ENCODE measurements at places on chromosomes 12 and 14.

GRCh38 chr14:78425330-78425729, 255.2 kb downstream of the NRXN3 start:
- no peak for DNase-seq

DNA sequence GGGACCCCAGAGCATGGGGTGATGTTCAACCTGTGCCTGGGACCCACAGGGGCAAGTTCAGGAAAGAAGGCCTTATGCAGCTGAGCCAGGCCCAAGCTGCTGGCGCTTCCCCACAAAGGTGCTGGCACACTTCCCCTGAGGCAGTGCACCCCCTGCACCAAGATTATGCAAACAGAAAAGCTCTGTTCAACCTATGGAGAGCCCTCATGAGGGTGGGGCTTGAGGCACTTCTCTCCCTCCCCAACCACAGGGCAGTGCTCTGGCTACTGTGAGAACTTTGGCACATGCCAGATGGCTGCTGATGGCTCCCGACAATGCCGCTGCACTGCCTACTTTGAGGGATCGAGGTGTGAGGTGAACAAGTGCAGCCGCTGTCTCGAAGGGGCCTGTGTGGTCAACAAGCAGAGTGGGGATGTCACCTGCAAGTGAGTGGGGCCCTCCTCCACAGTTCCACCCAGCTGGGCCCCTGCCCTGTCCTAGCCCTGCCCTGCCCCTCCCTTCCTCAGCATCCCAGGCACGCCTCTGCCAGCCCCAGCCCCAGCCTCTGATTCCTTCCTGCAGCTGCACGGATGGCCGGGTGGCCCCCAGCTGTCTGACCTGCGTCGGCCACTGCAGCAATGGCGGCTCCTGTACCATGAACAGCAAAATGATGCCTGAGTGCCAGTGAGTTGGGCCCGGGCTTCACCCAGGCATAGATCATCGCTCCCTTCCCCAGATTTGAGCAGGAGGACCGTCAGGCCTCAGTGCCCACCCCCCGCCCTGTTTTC, 5.5 kb upstream of the NXPH4 start:
- no peak for DNase-seq

DNA sequence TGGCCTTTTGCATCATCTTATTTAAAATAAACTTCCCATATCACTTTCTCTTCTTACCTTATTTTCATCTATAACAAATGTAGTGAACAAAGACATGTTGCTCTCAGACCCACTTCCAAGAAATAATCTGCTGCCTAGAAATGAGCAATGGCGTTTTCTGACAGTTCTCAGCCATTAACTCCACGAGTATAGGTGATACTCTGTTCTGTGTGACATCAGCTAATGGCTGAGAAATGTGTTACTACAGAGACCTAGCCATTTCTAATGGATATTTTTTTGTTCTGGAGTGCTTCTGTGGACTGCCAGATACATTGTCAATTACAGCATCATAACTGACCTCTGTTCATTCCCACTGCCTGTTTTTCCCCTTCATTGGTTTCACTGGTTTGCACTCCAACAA, 67.8 kb downstream of the CCDC59 start:
- no peak for DNase-seq

DNA sequence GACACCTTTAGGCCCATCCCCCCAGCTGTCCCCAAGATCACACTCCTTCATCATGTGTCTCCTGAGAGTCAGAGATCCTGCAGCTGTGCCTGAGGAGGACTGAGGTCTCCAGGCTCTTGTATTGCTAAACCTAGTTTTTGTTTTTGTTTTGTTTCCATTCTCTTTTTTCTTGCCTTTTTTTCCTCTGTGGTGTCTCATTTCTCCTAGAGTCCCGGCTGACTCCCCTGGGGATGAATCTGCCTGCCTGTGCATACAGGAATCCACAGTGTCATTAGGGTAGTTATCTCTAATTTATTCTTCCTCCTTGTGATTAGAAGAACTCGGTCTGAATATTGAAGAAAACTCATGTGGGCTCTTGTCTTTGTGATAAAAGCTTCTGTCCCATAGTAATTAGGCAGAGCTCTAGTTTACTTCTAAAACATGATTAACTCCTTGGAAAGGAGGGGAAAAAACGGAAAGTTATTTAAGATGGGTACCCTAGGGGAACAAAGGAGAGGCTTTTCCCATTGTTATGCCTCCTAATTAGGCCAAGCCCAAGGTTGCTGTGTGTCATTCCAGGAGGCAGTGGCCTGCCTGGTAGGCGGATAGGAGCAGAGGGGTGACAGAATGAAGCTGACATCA, 343.2 kb downstream of the ZFP36L1 start:
- no peak for DNase-seq

- no peak for DNase-seq
Observed at GRCh38 chr12:62466018-62466593, 520 bp upstream of the MON2 start.

DNA sequence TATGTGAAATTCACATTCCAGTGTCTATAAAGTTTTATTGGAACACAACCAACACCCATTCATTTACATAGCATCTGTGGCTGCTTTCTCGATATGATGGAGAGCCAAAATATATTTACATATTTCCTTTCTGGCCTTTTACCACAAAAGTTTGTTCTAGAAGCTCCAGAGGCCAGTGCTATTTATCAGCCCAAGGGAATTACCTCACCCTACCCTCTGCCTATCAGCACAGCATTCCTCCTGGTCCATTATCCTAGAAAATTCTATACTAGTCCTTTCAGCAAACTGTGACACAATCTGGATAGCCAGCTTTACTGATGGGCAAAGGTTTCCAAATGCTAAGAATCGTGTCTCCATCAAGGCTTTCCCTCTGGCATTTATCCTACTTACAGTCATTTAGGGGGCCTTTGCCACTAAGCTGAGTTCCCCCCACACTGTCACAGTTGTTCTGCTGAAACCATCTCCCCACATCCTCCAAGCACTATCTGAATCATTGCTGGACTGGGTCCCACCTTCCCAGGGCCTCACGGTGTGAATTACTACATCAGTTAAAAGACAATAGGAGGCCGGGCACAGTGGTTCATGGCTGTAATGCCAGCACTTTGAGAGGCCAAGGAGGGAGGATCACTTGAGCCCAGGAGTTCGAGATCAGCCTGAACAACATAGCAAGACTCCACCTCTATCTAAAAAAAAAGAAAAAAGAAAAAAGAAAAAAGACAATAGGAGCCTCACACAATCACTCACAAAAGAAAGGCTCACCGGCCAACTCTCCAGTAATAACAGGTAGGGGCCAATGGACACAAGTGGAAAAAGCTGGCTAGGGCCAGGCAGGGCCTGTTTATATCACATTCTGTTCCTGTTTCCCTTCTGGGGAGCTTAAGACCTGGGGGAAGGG, 12.1 kb downstream of the SYNE3 start:
- no peak for DNase-seq

DNA sequence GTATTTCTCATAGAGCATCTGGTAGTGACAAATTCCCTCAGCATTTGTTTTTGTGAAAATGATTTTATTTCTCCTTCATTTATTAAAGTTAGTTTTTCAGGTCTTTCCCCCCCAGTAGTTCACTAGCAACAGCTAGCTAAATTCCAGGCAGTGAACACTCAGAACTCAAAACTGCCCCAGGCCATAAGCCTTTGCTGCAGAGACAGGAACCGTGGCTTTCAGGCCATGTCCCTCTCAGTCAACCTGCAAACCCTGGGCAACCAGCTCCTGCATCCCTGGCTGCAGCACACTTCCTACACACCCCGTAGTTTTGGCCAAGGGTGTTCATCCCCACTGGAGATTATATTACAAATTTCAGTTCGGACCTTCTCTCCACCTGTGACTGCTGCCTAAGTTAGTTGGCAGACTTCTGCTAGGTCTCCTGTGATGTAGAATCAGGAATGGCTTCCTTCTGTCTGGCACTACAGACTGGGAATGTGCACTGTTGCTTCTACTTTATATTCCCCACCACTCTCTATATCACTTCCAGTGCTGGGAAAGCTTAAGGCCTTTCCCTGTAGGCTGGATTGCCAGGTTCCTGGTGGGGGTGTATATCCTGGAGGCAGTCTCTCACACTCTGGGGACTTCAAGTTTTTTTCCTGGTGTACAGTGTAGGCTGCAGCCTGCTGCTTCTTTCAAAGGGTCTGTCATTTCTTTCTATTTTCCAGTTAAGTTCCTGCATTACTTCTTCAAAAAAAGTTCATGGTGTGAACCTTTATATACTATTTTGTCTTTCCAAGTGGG, 924.4 kb upstream of the LRFN5 start:
- no peak for DNase-seq

- no peak for DNase-seq
Observed at GRCh38 chr12:63220921-63221320, 69.9 kb upstream of the AVPR1A start.

DNA sequence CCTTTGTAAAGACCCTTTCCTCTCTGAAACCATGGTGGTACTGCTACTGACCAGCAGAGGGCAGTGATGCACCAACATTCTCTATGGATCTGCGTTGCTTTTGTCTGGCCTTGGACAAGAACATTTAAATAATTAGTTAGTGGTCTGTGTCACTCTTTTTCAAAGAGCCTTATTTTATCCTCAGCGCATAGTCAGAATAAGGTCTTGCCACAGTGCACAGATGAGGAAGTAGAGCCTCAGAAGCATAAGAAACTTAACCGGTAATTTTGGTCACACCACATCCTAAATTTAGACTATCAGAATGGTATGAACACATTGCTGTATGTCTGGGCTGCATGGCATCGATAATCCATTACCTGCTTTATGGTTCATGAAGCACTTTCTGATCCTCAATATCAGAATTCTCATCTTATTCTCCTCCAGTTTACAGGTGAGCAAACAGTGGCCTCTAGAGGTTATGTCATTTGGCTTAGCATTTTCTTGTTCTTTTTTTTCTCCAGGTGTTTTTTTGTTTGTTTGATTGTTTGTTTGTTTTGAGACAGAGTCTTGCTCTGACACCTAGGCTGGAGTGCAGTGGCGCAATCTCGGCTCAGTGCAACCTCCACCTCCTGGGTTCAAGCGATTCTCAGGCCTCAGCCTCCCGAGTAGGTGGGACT, 23.7 kb upstream of the IFT81 start:
- DNase-seq, result peak; percentile 84

GRCh38 chr12:4140581-4141301, 132.8 kb upstream of the CCND2 start:
- DNase-seq, result no peak

DNA sequence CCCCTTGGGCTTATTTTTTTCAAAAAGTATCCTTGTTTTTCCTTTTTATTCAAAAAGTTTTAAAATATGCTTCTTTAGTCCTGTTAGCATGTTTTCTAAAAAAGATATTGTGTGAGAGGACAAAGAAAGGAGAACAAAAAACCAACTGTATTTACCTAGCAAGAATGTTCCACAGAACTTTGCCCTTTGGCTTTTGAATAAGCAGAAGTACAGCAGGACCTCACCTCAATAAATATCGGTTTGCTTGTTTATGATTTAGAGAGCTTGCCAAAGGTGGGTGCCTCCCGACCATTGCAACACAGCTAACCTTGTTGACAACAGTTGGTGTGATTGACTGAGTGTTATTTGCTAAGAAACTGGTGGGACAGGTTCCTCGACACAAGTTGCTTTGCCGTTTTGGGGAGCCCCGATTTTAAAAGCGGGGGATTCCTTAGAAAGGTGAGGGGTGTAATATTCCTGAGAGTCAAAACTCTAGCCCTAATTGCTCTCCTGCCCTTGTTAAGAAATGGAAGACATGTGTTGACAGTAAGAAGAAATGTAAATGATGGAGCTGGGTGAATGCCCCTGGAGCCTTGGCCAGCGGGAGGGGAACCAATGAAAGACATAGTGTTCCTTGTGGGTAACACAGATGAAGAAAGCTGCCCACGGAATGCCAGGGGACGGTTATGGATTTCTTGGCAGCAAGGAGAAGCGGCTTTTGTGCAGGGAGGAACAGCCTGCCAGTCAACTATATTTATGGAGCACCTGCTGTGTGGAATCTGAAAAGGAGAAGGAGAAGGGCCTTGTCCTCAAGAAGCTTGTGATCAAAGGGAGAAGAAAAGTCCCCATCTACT, 13.7 kb downstream of the MYBPC1 start:
- no peak for DNase-seq
